ENCODE measurements at places on chromosomes 3 and 15.

- no peak for DNase-seq
Observed at GRCh38 chr3:76021376-76021775, 236.0 kb upstream of the ZNF717 start.

DNA sequence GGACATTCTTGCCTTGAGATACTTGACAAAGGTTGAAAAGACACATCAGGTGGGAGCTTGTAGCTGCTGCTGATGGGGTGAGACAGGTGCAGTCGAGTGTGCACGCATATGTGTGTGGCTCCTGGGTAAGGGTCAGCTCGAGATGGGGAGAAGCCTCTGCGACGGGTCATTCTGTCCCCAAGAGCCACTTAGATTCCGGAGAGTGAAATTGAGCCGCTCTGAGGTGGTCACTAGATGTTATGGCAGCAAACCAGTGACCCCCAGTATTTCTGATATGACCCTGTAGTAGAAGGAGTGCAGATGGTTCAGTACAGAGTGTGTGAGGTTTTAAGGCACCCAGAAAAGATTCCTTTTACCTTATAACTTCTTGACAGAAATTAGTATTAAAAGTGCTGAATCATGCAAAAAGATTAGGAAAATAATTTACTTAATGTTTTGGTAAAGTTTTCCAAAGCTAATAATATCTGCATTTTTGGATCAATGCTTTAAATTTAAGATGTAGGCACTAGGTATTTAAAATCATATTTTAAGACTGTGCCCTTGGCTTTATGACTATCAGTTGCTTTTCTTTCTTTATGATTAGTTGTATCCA lies 241.9 kb upstream of the TOPAZ1 start:
- no peak for DNase-seq

DNA sequence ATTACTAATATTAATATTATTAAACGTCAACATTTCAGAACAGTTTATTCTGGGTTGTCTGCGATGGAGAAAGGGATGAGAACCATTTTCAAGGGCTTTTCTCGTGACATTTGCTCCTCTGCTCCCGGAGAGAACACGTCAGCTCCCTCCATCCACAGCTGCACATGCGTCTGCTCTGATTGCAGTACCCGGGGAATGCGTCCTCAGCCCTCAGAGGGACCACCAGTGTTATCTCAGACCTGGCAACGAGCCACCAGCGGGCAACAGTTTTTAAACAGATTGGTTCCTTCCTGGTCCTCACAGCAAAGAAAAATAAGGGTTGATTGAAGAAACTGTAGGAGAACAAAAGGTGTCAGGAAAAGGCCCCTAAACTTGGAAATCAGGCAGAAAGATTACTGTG lies 202.2 kb upstream of the ADAMTS9 start:
- DNase-seq = no peak

DNA sequence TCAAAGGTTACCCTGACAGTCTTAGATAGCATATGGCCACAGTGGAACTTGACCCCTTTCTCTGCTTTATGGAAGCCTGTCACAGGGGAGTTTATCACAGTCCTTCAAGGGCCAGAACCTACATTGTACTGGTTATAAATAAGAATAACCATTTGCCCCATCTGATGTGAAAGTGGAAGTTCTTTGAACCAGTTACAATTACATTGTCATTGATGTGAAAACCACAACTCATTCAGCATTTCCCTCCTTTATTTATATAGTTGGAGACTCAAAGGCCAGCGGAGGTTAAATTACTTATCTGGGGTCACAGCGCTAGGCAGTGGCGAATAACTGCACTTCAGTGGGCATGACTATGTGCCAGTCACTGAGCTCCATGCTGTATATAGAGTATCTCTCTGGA lies 60.5 kb upstream of the TBC1D5 start:
- no peak for DNase-seq

DNA sequence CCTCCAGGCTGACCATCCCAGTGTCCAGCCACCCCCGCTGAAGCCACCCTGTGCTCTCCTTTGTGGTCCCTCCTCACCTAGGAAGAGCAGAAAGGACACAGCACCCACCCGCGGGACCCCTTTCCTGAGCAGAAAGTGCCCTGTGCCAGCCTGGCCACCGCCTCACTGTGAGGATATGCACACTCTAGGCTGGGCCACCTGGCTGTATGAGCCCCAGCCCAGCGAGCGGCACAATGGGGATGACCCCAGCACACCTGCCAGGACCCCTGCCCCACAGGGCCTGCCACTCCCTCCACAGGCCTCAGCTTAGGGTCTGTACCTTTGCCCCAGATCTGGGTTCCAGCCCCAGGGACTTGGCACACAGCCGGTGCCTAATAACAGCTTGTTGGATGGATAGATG lies 47.9 kb upstream of the FURIN start:
- no peak for DNase-seq

GRCh38 chr3:177973241-177973840 lies 562.9 kb upstream of the KCNMB2 start:
- DNase-seq = no peak
